ENCODE measurements at places on chromosomes 1 and 21. TPM values are rescaled to one million over a fixed set of nuclear protein-coding genes. Genes with fewer than 3 reads are reported as not detected.
A peak's percentile ranks its signal among the peaks of the same experiment; 100 is the strongest.

FLG2 gene
- total RNA-seq: not detected

- H3K27me3 ChIP-seq: no peaks in the 10 kb centered on the region
- H3K36me3 ChIP-seq: no peaks in the 10 kb centered on the region
- no peak for DNase-seq
- no peak overlapping the region for H3K27ac ChIP-seq
- H3K4me1 ChIP-seq: no peaks in the 10 kb centered on the region
- H3K4me3 ChIP-seq: peak overlapping the region; percentile 69
Measured at GRCh38 chr1:178725466-178726086, 532 bp downstream of the RALGPS2 start.

GRCh38 chr1:165063181-165063965 is 293.1 kb downstream of the LMX1A start:
- no peak overlapping the region for H3K27ac ChIP-seq
- no peak overlapping the region for H3K4me3 ChIP-seq
- no peaks in the 10 kb centered on the region for H3K4me1 ChIP-seq
- no peaks in the 10 kb centered on the region for H3K27me3 ChIP-seq
- H3K36me3 ChIP-seq: no peaks in the 10 kb centered on the region

DNA sequence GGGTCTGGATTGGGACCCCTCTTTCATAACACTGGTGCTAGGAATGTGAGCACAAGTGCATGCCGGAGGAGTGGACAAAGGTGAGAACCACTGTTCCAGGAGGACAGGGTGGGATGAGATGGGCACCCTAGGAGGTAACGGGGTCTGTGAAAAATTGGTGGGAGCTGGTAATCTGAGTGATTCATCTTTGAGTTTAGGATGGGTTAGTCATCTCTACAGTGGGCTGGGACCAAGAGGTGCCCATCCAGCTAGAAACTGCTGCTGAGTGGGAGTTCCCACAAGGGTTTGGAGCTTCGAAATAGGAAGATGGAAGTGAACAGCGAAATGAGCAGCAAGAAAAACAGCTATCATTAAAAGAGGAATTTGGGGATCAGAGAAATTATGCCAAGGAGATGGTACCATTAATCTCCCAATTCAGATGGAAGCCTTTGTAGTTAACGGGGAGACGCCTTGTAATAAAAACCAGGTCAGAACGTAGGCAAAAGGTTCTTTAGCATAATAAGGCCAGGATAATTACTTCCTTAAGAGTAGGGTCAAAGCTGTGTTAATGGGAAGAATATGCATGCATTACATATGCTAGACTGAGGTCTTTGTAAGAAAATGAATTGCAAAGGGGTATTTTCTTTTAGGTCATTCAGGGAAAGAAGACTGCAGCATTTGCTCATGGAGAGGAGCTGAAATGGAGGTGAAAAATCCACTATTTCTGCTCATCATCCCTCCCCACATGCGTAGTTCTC is 55.5 kb downstream of the OLFML3 start:
- H3K36me3 ChIP-seq: no peaks in the 10 kb centered on the region
- no peaks in the 10 kb centered on the region for H3K27me3 ChIP-seq
- H3K4me3 ChIP-seq: no peak overlapping the region
- H3K27ac ChIP-seq: no peak overlapping the region
- no peak for DNase-seq
- no peaks in the 10 kb centered on the region for H3K4me1 ChIP-seq

- no peaks in the 10 kb centered on the region for H3K36me3 ChIP-seq
- H3K27me3 ChIP-seq: no peaks in the 10 kb centered on the region
- H3K27ac ChIP-seq: no peak overlapping the region
- no peaks in the 10 kb centered on the region for H3K4me1 ChIP-seq
Measured at GRCh38 chr1:40646315-40646714, 19.2 kb downstream of the RIMS3 start.

- H3K36me3 ChIP-seq: no peaks in the 10 kb centered on the region
- DNase-seq: no peak
- H3K27me3 ChIP-seq: no peaks in the 10 kb centered on the region
- no peak overlapping the region for H3K27ac ChIP-seq
Measured at GRCh38 chr1:93662481-93663207, 19.0 kb downstream of the BCAR3 start.

GRCh38 chr1:42259739-42260064 is 75.3 kb downstream of the FOXJ3 start:
- peak overlapping the region; percentile 66 for H3K27ac ChIP-seq
- no peak for DNase-seq
- peaks cover 33% of the 10 kb centered on the region for H3K4me1 ChIP-seq

GRCh38 chr1:211259638-211260126 is 516 bp downstream of the RCOR3 start:
- H3K27ac ChIP-seq: peak overlapping the region; percentile 93
- no peaks in the 10 kb centered on the region for H3K4me1 ChIP-seq
- H3K4me3 ChIP-seq: peak overlapping the region; percentile 96
- no peak for DNase-seq

DNA sequence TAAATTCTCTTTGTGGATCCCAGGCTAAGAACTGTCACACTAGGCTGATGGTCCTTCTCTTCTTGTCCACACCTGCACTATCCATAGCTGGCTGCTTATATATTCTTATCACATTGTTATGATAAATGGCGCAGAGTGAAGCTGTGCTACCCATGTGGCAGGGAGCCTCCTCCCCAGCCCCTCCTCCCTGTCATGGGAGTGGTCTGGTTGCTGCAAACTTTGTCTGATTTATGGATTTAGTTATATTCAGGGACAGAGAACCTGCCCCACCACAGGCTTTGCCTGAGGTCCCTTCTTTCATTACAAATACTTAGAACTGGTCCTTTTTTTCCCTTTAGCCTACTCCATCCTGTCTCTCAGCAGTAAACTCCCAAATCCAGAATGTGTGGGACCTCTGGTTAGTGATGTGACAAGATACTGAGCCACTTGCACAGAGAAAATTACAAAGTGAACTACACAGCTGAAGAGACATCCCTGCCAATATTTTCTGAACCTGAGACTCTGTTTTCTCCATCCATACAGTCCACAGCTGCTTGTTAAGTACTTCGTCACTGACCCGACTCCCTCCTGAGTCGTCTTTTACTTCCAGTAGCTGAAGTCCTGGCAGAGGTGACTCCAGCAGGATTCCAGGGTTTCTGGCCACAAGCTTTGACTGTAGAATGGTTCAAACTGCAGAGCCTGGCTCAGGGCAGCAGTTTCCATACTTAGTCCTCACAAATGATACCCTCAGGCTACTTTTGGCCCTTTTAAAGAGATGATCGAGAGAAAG is 37.6 kb downstream of the PTGFRN start:
- DNase-seq: no peak
- no peaks in the 10 kb centered on the region for H3K36me3 ChIP-seq
- H3K4me3 ChIP-seq: no peak overlapping the region
- no peaks in the 10 kb centered on the region for H3K27me3 ChIP-seq
- no peaks in the 10 kb centered on the region for H3K4me1 ChIP-seq

DNA sequence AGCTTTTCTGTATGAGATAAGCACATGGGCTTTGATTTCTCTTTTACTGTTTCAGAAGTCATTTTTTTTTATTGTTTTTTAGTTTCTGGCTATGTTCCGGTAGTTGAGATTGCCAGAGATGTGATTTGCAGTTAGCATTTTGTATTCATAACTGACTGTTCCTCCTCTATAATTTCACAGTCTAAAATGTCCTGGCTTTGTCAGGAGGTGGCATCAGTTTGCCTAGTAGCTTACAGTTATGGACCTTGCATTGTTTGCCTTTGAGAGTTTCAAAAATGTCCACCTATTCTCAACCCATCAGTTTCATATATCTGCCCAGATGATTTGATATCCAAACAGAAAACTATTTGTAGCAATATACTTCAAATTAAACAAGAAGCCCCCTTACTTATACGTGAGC is 39.5 kb upstream of the ST6GALNAC3 start:
- H3K36me3 ChIP-seq: no peaks in the 10 kb centered on the region
- no peak overlapping the region for H3K4me3 ChIP-seq
- no peak for DNase-seq

- H3K27ac ChIP-seq: peak overlapping the region; percentile 80
- no peak for DNase-seq
- no peaks in the 10 kb centered on the region for H3K36me3 ChIP-seq
- H3K27me3 ChIP-seq: no peaks in the 10 kb centered on the region
Measured at GRCh38 chr1:27869719-27870085, 2.6 kb upstream of the THEMIS2 start.

- no peaks in the 10 kb centered on the region for H3K36me3 ChIP-seq
- no peak overlapping the region for H3K4me3 ChIP-seq
- H3K4me1 ChIP-seq: peaks cover 34% of the 10 kb centered on the region
Measured at GRCh38 chr1:28885977-28886730, 28.2 kb upstream of the EPB41 start.

DNA sequence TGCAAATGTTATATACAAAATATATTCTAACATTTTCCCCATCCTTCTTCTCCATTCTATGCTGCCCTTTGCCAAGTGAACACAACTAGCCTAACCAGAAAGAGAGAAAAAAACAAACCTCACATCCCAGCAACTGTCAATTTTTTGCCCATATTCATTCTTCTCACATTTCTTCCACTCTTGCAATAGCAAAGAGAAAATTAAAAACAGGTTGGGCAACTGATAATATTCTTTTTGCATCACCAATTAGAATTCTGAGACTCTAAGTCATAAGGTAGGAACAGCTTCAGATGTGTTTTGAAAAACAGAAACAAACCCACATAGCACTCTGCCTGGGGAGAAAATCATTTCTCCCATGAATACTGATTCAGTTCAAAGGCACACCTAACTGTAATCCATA is 25.2 kb upstream of the EXO1 start:
- H3K27ac ChIP-seq: no peak overlapping the region
- H3K27me3 ChIP-seq: no peaks in the 10 kb centered on the region
- no peak overlapping the region for H3K4me3 ChIP-seq
- no peak for DNase-seq
- no peaks in the 10 kb centered on the region for H3K4me1 ChIP-seq

LCE3E gene
- total RNA-seq: not detected

MYOG gene
- total RNA-seq: not detected

DNA sequence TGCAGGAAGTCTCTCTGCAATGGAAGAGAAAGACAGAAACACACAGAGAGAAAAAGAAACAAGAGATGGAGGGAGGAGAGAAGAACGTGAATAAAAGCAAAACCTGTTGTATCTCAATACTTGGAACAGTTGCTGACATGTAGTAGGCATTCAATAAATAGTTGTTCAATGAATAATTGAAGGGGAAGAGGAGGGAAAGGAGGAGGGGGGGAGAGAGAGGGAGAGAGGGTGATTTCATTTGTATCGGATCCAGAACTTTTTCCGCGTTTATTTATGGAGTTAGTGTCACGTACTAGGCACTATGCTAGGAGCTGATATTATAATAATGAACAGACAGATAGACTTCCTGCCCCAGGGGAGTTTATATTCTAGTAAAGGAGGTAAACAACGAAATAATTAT is 144.1 kb downstream of the OMA1 start:
- H3K4me1 ChIP-seq: no peaks in the 10 kb centered on the region
- DNase-seq: no peak
- H3K27me3 ChIP-seq: no peaks in the 10 kb centered on the region

CFHR4 gene
- not detected for total RNA-seq

DNA sequence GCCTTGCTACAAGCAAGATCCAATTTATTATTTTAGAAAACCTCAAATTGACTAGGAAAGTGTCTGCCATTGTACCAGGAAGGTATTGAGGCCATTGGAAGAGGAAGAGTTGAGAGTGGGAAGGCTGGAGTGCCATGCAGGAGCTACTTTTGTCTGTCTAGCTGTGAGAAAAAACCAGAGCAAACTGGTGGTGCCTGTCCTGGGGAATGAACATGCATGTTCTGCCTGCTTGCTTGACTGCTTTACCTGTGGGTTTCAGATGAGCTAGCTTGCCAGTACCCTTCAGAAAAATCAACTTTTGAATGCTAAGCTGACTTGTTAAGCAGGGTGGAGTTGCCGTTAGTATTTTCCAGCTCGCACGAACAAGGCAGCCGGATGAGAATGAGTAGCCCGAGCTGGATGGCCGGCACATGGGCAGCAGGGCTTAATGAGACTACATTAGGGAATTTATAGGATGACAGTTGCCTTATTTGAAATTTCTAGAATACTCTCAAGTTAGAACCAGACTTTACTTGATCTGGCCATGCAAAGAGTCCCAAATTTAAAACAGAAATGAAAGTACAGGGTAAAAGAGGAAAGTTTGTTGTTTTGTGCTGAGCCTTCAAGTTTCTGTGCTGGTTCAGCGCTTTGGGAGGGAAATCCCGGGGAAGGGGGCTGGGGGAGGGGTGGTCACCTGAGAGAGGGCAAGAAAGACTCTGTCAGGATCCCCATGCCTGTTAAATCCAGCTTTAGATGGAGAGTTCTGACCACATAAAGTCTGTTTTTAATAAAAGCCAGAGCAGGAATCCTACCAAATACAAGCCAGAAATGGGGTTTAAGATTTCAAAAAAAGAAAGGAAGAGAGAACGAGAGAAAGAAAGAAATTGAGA is 29.6 kb upstream of the C1orf105 start:
- H3K36me3 ChIP-seq: no peaks in the 10 kb centered on the region
- DNase-seq: peak; percentile 96
- peaks cover 56% of the 10 kb centered on the region for H3K4me1 ChIP-seq
- no peaks in the 10 kb centered on the region for H3K27me3 ChIP-seq
- H3K27ac ChIP-seq: peak overlapping the region; percentile 98

DNA sequence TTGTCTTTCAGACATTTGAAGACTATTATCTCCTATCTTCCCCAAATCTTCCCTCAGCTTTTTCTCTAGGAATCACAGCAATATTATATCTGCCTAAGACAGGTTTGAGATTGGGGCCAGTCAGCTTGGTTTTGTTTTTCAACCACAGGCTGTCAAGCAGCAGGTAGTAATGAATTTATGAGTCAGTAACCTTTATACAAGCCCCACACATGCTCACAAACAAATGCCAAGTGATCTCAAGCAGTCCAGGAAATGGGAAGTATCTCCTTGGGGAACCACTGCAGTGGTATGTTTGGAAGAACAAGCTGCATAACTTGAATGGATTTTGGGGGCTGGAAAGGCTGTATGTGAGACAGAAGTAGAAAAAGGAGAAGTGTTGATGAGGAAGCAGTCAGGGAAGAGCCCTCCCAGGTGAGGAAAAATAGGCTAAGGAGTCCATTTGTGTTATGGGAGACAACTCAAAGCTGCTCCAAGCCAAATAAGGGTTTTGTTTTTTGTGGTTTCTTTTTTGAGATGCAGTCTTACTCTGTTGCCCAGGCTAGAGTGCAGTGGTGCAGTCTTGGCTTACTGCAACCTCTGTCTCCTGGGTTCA is 2.1 kb downstream of the DHDDS start:
- H3K27me3 ChIP-seq: no peaks in the 10 kb centered on the region
- no peak overlapping the region for H3K4me3 ChIP-seq
- peaks cover 9% of the 10 kb centered on the region for H3K4me1 ChIP-seq
- H3K27ac ChIP-seq: 0 out of 2 replicates have a peak overlapping the region, but pooled peaks have one; percentile 13

DNA sequence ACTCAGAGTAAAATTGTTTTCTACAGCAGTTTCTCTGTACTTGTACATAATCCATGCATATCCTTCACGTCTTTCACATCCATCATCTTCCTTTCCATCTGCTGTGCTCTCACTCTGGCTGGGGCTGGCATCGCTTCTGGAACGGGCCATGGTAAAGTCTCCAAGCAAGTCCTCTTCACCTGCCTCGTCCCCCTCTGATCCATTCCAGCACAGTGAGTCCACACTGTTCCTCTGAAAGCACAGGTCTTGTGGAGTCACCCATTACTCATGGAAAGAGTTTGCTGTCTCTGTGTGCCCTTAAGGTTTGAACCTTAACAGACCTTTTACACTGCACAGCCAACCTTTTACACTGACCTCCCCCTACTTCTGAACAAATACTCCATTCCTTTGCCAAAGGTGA is 313.6 kb downstream of the ASTN1 start:
- H3K36me3 ChIP-seq: no peaks in the 10 kb centered on the region
- no peaks in the 10 kb centered on the region for H3K4me1 ChIP-seq
- no peaks in the 10 kb centered on the region for H3K27me3 ChIP-seq
- H3K4me3 ChIP-seq: no peak overlapping the region
- no peak overlapping the region for H3K27ac ChIP-seq
